Esophagus squamous epithelium (tissue), 5 donors: ENCODE measurements at places on chromosomes 1 and 21. TPM values are rescaled to one million over a fixed set of nuclear protein-coding genes. Genes with fewer than 3 reads are reported as not detected.

FCAMR gene
- not detected for total RNA-seq

DNA sequence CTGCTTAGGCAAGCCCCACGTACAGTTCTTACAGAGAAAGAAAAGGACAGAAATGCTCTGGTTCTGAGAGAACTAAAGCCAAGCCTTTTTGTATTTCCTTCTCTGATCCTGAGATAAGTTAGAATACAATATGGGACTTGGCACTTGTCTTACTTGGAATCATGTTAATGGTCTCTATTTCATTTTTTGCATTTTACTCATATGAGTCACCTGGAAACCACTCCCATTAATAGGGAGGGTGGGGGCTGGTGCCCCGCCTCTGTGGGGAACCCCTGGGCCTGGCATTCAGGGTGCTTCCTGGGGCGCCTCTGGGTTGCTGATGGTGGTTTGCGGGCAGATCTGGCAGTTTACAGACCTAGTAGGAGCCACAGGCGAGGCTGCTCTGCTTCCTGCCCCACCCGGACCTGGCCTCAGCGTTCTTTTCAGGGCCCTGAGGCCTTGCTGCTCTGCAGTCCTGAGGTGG is 26.7 kb downstream of the TSPAN2 start:
- DNase-seq, result peak; percentile 25

- DNase-seq, result no peak
These were observed 194.1 kb downstream of the ROR1 start for GRCh38 chr1:63967901-63968300.

DNA sequence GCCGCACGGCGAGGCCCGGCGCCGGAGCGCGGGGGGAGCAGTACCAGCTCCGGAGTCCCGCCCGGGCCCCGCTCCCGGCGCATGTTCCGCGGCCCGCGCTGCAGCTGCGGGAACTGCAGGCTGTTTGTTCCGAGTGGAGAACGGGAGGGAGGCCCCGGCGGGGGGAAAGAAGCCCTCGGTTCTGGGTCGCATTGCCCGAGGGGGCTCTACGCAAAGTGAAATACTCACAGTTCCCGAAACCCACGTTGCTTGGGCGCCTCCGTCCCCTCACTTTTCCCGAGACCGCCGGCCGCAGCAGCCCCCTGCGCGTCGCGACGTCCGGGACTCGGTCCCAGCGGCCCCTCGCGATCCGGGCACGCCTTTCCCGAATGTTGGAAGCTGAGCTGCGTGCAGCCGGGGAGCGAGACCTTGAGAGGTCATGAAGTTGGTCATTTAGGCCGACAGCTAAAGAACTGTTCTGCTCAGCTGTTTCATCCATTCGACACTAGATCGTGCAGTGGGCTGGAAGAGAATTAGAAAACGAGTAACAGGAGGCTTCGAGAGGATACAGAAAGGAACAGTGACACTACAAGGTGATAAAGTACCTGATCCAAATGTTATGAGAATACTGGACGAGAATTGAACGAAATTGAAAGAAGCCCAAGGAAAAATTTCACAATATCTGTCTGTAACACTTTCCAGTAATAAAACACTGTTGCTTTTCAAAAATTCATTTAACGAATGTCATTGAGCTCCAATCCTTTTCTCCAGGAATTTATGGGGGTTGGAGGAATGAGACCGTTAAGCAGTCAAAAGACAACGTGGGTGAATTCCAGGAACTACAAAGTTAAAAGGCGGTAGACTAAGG is 657 bp upstream of the LIN9 start:
- DNase-seq, result no peak

DNA sequence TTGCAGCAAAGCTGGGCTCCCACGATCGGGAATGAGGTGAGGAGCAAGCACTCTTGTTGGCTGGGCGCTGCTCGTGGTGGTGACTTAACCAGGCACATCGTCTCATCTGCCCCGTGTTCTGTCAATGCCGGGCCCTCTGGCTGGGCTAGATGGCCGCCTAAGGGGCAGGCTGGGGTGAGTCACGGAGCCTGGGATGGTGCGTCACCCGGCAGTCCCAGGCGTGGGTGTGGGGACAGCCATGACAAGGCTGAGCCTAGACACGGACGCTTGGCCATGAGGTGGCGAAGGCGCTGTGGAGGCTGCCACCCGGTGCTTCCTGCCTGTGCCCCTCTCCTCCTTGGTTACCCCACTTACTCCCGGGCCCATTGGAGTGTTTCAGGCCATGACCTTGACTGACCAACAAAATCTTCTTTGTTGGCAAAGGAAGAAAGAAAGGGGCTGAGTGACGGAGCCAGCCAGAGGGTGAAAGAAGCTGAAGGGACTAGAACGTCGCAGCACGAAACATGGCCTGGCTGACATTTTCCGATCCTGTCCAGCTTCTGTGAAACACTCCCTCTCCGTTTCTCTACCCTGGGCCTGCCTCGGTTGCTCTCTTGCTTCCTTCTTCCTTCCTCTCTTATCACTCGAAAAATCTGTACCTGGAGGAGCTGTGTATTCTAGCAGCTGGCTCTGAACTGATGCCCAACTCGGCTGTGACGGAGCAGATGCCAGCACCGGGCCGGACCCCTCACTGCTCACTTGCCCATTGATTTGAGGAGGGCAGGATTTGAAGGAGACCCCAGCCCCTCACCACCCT is 596 bp downstream of the CD247 start:
- DNase-seq, result no peak

DNA sequence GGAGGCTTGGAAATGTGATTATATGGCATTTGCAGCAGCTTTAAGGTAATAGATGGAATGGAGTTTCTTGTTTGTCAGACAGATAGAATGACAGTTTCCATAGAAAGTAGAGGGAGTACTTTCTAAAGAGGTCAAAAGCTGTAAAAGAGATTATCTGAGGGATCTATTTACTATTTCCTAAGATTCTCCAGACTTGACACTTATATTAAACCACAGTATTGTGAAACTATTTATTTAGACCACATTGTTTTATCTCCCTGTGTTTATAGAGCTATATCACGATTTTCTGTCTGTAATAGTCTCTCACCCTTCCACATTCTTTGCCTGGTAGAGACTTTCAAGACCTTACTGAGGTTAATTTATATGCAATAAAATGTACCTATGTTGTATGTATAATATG is 66.7 kb downstream of the MAN1A2 start:
- DNase-seq, result no peak

GRCh38 chr1:226086776-226087175 is 24.3 kb downstream of the H3-3A start:
- no peak for DNase-seq
